ENCODE measurements at places on chromosomes 2 and 18.
A peak's percentile ranks its signal among the peaks of the same experiment; 100 is the strongest.

DNA sequence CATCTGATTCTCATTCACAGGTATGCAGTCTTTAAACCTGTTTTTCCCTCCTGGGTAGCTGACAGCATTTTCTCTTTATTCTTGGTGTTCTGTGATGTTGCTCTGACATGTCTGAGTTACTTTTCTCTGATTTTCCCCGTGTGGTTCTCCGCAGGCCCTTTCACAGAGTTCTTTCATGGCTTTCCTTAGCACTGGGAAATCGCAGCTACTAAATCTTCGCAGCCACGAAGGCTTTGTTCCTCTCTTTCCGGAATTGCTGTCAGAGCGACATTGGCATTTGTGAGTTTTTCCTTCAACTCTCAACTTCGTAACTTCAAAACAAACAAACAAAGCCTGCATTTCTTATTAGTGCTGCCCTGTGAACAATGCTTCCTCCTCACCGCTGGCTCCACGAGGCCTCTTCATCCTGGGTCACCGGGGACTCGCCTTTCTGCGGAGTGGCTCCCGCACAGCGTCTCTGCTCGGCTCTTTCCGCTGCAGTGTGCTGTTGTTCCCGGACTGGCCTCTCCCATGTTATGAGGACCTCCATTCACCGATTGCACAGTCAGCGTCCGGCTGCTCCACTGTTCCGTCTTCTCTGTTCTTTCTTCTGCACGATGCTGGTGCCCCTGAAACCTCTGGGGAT, 16.1 kb downstream of the COLEC11 start:
- DNase-seq: no peak

- no peak for DNase-seq
Observed at GRCh38 chr18:74512321-74513053, 16.3 kb downstream of the CNDP2 start.

GRCh38 chr2:126893606-126894005, 5.1 kb upstream of the TEX51 start:
- DNase-seq: no peak

DNA sequence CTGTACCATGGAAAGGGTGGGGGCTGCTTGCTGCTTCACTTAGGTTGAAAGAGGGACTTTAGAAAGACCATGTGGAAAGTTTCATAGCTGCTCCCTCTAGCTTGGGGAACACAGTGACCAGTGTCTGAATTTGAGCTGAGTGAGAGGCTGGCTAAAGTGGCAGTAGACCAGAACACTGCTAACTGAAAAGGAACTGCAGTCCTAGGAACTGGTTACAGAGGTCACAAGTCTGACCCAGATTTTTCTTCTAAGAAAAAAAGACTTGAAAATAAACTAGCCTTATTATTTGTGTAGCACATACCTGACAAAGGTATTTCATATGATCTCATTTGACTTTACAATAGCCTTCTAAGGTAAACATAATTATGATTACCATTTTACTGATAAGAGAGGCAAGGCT, 153.6 kb downstream of the FSHR start:
- DNase-seq: no peak

DNA sequence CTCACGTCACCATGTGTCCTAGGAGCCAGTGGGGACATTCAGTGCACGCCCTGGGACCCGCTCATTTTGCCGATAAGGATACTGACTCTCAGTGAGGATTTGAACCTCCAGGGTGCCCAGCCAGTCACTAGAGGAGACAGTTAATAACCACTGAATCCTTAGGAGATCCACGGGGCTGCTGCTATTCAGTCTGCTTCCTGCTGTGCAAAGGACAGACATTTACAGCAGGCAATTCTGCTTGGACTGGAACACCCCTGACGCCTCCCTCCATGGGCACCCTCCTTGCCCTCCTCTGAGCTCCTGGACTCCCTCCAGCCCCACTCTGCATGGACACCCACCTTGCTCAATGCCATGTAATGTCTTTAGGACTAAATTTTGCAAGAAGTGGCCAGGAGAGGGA, 265.5 kb downstream of the EIPR1 start:
- no peak for DNase-seq

GRCh38 chr2:117949806-117950205, 64.1 kb downstream of the CCDC93 start:
- no peak for DNase-seq

DNA sequence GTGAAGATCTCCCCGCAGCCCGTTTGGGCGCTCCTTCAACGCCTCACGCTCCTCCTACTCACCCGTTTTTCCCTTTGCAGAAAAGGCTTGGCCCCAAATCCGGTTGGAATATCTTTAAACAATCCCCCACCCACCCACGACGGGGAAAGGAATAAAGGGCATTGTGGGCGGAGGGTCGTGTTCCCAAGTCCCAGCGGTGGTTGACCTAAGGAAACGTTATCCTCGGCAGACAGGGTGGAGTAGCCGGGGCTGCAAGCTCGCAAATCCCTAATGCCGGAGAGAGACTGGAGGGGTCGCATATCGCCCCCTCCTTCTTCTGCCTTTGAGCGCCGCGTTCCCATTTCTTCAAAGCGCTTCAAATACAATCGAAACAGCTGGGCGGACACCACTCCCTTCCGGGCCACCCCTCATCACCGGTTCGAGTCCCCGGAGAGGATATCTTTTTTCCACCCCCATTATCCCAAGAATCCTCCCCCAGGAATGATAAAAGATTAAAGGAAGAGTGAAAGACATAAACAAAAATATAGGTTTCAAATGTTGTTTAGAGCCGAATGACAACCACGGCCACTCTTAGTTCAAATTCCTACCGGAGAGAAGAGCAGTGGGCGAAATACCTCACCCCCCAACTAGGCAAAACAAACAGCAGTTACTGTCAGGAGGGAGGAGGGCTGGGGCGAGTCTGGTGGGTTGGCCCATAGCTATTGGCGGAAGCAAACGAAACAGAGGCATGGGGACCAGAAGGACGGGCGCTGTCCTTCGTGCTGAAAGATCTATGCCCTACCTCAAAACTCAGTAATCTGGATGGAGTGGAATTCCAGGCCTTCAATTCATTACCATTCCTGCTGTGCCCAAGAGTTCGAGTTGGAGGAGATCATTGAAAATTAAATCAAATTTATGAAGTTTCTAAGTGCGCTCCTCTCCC, 2.8 kb upstream of the GAD1 start:
- no peak for DNase-seq

- DNase-seq: no peak
Observed at GRCh38 chr2:230124757-230125431, 56.2 kb upstream of the SLC16A14 start.

DNA sequence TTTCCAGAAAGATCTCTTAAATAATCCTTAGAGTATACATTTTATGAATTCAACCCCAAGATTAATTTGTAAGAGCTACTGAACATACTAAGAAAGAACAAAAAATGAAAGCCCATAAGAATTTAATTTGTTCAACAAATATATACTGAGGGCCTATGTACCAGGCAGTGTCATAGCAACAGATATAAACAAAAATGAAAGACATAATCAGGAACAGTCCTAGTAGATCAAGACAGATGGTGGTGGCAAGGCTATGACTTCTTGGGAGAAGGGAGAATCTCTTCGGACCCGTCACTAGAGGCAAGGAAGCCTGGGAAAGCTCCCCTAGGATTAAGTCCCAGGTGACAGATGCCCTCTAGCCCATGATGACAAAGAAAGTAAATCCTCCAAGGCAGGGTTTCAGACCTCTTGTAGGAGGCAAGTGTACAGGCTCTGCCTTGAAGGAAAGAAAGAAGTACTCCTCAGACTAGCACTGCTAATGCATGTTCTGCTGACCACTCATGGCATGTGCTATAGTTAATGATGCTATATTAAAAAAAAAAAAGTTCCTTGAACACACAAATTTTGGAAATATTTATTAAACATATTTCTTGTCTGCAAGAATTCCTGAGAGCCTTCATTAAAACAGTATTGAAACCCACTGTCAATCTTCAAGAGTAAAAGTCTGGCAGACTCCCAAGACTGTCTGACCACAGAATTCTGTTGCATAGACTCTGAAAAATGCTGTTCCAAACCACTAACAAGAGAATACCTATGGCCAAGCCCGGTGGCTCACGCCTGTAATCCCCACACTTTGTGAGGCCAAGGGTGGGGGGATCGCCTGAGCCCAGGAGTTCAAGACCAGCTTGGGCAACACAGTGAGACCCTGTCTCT, 31.5 kb downstream of the NOL10 start:
- peak; percentile 25 for DNase-seq

- no peak for DNase-seq
Observed at GRCh38 chr2:197425550-197425949, 9.3 kb downstream of the SF3B1 start.

- DNase-seq: no peak
Observed at GRCh38 chr2:217740756-217741155, 262.0 kb downstream of the TNS1 start.

DNA sequence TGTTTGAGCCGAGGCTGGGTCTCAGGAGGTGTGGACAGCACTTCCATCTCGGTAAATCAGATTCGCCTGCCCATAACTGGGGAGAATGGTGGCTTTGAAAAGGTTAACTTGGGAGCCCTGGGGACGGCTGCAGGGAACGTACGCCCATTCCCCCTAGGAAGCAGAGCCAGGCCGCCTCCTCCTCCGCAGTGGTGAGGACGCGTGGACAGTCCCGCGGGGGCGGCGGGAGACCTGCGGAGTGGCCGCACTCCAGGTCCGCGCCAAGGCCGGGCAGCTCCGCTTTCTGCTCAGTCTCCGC, 845 bp upstream of the MYCN start:
- no peak for DNase-seq
